Inflammatory macrophage (primary cell): ENCODE measurements at places on chromosomes 1 and 21.

GRCh38 chr1:69998847-69999246 lies 206.5 kb downstream of the LRRC40 start:
- DNase-seq = no peak

GRCh38 chr1:222040121-222040805 lies 298.4 kb upstream of the DUSP10 start:
- no peak for DNase-seq

GRCh38 chr1:209689477-209689876 lies 14.3 kb downstream of the G0S2 start:
- no peak for DNase-seq

GRCh38 chr1:23967871-23968270 lies 8.2 kb downstream of the PNRC2 start:
- DNase-seq = no peak

GRCh38 chr21:41326414-41327080 lies 9.9 kb downstream of the FAM3B start:
- no peak for DNase-seq

DNA sequence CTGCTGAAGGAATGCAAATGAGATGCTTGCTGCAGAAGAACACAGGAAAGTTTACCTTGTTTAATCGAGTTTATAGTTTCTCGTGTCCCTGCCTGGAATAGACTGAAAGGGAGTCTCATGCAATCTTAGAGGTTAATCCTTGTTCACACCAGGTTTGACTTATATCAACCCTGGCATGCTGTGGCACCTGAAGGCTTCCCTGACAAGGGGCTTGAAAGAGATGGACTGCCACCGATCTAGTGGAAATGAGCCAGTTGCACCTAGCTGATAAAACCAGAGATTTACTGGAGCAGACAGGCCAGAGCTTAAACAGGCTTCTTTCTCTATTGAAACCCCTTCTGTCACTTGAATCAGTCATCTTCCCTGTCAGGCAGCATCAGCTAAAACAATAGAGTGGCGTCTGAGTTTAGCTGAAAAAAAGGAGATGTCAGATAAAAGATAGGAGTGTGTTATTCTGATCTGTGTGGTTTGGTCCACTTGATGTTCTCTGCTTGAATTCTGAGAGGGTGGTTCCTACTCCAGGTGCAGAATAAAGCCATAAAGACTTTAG lies 349.7 kb downstream of the RWDD3 start:
- DNase-seq = no peak

DNA sequence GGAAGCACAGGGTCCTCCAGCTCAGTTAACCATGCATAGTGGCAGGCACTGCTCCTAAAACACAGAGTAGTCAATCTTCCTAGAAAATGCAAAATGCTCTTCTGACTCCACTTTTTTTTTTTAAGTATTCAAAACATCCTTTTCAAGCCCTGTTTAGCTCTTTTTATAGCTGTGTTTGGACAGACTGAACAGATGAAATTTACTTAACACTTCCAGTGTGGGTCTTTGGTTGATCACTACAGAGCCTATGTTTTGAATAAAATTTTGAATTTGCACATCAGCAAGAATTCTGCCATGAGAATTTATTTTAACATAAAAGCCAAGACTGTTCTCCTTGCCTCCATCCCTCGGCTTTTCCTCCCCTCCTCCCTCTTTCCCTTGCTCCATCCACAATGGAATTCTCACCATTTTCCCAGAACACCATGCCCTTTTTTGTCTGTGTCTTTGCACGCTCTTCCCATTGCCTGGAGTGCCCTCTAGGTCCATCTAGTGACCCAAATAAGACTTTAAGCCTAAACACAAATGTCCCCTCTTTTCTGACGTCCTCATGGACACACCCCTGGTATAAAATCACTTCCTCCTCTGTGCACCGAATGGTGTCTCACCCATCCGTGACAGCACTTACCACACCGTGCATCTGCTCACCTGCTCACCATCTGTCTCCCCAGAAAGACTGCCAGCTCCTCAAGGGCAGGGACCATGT lies 24.0 kb upstream of the CPT2 start:
- DNase-seq = peak; percentile 31
